Right atrium auricular region (tissue), 2 donors: ENCODE measurements at places on chromosomes 11 and 22. TPM values are rescaled to one million over a fixed set of nuclear protein-coding genes. Genes with fewer than 3 reads are reported as not detected.
A peak's percentile ranks its signal among the peaks of the same experiment; 100 is the strongest.

DNA sequence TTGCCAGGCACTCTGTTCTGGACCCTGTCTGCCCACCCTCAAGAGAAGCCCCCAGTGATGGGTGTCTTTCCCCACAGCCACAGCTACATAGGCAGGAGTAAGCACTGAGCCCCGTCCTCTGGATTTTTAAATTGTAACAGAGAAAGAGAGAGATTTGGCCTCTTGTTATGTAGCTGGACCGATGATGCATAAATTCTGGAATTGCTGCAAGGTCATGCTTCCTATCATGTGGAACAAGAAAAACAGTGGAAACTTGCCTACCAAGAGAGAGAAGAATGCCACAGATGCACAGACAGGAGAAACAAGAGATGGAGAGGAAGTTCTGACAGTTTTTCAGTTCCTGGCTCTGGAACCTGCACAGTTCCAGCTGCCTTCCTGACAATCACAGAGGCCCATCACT is 150.2 kb downstream of the ETS1 start:
- H3K4me1 ChIP-seq = no peaks in the 10 kb centered on the region
- no peak overlapping the region for H3K4me3 ChIP-seq
- no peak overlapping the region for H3K27ac ChIP-seq
- H3K36me3 ChIP-seq = no peaks in the 10 kb centered on the region
- no peaks in the 10 kb centered on the region for H3K27me3 ChIP-seq
- no peak for DNase-seq

The SSH3 gene
- 14.7 TPM for total RNA-seq

DNA sequence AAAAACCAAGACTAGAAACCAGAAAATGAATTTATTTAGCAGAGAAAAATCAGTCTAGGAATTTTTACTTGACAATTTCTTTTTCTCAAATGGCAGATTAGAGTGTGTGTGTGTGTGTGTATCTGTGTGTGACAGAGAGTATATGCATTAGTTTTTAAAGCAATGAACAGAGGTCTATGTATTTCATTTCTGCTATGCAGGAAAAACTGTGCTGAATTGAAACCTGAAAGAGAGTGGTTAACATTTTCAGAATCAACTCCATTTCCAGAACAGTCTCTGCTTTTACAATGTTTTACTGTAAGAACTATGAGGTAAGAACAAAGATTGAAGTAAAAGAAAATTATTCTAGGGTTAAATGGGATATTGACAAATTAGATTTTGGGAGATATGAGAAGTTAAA is 114.8 kb downstream of the GRM5 start:
- H3K27me3 ChIP-seq = no peaks in the 10 kb centered on the region
- no peak for DNase-seq
- no peaks in the 10 kb centered on the region for H3K4me1 ChIP-seq

DNA sequence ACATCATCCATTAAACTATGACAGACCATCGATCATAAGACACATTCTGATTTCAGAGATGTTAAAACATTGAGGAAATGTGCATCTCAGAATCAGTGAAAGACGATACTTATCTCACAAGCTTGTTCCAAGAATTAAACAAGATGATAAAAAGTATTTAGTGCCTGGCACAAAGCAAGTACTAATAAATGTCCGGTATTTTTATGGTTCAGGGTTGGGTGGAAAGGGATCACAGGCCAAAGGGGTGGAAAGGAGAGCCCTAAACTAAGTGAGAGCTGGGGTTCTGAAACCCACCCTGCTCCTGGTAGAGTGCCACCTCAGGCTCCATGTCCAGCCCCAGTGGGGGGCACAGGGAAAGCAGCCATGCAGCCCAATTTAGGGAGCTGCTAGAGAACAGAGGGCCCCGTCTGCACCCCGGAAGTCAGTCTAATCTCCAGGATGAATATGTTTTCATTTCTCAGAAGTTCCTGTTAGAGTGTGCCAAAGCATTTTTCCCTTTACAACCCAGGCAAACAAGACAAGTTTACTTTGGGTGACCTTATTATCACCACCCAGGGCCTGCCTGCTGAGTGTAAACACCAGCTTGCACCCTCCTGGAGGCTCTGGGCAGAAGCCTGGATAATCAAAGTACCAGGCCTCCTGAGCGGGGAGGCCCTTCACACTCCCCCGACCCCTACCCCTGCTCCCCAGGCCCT is 3.8 kb upstream of the CREB3L1 start:
- no peak for DNase-seq
- no peaks in the 10 kb centered on the region for H3K36me3 ChIP-seq

DNA sequence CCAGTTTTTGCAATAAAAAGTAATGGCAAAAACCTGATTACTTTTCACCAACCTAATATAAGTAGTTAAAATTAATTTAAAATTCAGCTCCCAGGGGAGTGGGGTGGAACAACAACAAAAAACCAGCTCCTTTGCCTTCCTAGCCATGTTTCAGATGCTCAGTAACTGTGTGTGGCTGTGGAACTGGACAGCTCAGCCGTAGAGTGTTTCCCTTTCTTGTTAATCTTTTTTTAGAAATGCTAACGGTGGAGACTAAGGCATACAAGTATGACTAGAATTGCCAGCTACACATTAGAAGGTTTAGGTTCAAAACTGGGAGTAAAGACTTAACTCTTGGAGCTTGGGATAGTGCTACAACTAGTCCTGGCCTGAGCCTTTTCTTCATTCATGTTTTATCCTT is 45.0 kb downstream of the PPP6R3 start:
- H3K36me3 ChIP-seq = no peaks in the 10 kb centered on the region
- H3K4me3 ChIP-seq = no peak overlapping the region
- no peak for DNase-seq

DNA sequence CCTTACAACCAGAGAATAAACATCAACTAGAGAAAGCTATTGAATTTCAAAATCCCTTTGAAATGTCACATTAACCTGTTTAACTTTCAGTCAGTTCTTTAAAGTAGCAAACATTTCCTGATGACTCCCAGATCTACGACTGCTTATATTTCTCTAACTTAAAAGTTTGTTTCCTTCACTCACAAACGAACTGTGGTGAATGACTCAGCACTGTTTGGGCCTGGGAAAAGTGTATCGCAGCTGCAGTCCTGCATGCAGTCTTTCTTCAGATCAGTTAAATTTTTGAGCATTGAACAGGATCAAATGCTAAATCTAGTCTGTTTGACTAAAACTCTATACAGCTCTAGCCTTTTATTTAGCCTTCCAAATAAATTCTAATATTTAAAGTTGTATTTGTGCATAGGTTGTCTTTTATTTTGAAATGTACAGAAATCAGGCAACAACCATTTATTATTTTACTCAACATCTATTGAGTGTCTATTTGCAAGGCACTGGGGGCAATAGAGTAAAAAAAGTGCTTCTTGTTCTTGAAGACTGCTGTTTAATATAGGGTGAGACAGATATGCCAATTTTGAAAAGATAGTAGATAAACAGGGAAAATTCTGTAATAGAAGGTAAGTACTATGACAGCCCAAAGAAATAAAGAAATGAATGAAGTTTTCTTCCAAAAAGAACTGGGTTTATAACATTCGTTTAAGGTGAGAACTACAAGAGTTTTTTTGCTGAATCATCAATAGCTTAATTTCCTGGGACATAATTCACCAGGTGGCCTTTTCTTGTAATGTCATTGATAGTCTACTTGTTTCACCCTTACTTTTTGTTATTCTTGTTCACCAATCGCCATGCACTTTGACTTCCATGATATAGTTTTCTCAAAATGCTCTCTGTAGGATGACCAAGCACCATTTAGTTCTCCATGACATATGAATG is 235.4 kb downstream of the METTL15 start:
- H3K36me3 ChIP-seq = no peaks in the 10 kb centered on the region
- H3K4me3 ChIP-seq = no peak overlapping the region
- DNase-seq = no peak
- H3K4me1 ChIP-seq = no peaks in the 10 kb centered on the region

- peaks cover 21% of the 10 kb centered on the region for H3K4me1 ChIP-seq
- H3K27me3 ChIP-seq = no peaks in the 10 kb centered on the region
- no peaks in the 10 kb centered on the region for H3K36me3 ChIP-seq
- peak within 1 kb of the TSS; percentile 61 for H3K27ac ChIP-seq
- peak within 1 kb of the TSS; percentile 56 for H3K4me3 ChIP-seq
Measured at GRCh38 chr11:5624489-5625279, at the start of gene TRIM34. Gene TRIM34 (plus strand): TSS chr11:5625001. CDS start chr11:5632332, 7,331 bp downstream.

- no peak overlapping the region for H3K4me3 ChIP-seq
- no peaks in the 10 kb centered on the region for H3K36me3 ChIP-seq
- peaks cover 12% of the 10 kb centered on the region for H3K4me1 ChIP-seq
- no peaks in the 10 kb centered on the region for H3K27me3 ChIP-seq
- DNase-seq = no peak
- H3K27ac ChIP-seq = no peak overlapping the region
Measured at GRCh38 chr11:112355726-112356125, 95.1 kb upstream of the PLET1 start.

The SERPING1 gene
- total RNA-seq = 851 TPM

The IFITM1 gene
- total RNA-seq = 241 TPM

The RHOD gene
- 68.5 TPM for total RNA-seq

GRCh38 chr11:72232260-72233055 is 7.9 kb downstream of the INPPL1 start:
- no peak overlapping the region for H3K27ac ChIP-seq
- no peaks in the 10 kb centered on the region for H3K4me1 ChIP-seq
- H3K4me3 ChIP-seq = no peak overlapping the region
- peaks cover 98% of the 10 kb centered on the region for H3K36me3 ChIP-seq
